Bronchial epithelial cell (primary cell): ENCODE measurements at places on chromosomes 13 and 19. TPM values are rescaled to one million over a fixed set of nuclear protein-coding genes. Genes with fewer than 3 reads are reported as not detected.

DNA sequence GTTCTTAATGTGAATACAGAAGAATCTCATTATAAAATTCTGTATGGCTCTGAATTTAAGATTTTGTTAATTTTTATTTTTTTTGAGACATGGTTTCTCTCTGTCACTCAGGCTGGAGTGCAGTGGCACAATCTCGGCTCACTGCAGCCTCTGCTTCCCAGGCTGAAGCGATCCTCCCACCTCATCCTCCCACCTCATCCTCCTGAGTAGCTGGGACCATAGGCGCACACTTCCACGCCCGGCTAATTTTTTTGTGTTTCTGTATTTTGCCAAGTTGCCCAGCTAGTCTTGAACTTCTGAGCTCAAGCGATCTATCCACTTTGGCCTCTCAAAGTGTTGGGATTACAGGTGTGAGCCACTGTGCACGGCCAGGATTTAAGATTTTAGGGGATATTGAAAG, 14.3 kb downstream of the CYP2A7 start:
- DNase-seq = no peak

Gene ZSWIM9
- total RNA-seq = 1.3 and 1.5 TPM in 2 replicates

DNA sequence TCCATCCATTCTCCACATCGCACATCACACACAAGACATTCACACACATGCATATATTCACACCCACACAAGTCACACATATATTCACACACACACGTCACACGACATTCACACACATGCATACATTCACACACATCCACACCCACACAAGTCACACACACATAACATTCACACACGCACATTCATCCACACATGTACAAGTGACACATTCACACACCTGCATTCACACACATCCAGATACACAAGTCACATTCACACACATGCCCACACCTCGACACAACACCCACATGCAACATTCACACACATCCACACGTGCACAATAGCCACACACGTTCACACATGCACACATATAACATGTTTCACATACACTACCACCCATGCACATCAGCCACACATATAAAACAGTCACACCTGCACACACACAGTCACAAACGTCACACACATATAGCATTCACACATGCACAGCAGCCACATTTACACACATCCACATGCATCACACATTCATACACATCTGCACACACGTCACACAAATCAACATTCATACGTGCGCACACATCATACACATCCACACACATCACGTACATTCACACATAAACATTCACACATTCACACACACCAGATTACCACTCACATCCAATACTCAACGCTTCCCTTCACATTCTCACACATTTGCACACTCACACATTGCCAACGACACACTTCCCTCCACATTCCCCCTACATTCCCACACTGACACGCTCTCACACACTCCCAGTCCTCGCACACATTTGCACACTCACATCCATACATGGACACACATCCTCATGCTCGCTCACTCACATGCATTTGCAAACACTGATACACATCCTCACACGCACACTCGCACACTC, 41.0 kb downstream of the ANKRD10 start:
- DNase-seq = no peak

Gene PSG5
- total RNA-seq = not detected in 2 replicates

Gene RASAL3
- total RNA-seq = not detected in 2 replicates

Gene ZNF585A
- 7.9 and 8.4 TPM in 2 replicates for total RNA-seq

GRCh38 chr13:71380191-71380590, 486.8 kb downstream of the DACH1 start:
- no peak for DNase-seq

Gene SERP2
- 0.77 and 1.1 TPM in 2 replicates for total RNA-seq

Gene TEX101
- total RNA-seq = 0.26 TPM in 1 of 2 replicates, not detected in the other

Gene TRAPPC5
- 29.2 and 141 TPM in 2 replicates for total RNA-seq

DNA sequence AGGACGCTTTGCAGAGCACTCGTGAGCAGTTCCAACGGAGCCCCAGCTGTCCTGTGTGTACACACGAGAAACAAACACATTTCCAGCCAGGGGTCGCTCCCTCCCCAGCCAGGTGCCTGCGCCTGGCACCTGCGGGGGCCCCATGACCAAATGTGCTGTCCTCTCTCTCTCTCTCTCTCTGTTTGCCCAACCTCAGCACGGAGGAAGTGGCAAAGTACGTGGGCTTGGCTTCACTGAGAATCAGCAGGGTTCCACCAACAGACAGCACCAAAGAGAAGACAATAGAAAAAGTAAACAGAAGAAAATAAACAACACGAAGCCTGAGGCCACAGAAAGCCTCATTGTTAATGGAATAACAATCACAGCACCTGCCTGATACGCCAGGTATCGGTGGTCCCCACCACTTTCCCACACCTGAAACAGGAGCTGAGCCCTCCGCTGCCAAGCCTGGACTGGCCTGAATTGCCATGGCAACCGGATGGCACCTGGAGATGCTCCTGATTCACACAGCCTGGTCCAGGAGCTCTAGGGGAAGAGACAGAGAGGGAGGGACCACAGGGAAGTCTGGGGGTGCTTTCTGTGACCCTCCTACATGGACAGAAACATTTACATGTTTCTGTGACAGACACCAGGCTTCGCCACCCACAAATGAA, 103.9 kb upstream of the CACNA1A start:
- no peak for DNase-seq

Gene ZNF844
- 1.6 and 4.1 TPM in 2 replicates for total RNA-seq

GRCh38 chr19:48968179-48968661, 3.1 kb downstream of the FTL start:
- no peak for DNase-seq

Gene RNF113B
- total RNA-seq = not detected in 2 replicates

Gene ZNF625
- total RNA-seq = 5.0 and 8.7 TPM in 2 replicates

Gene GARIN5A
- total RNA-seq = 0.51 and 0.79 TPM in 2 replicates

DNA sequence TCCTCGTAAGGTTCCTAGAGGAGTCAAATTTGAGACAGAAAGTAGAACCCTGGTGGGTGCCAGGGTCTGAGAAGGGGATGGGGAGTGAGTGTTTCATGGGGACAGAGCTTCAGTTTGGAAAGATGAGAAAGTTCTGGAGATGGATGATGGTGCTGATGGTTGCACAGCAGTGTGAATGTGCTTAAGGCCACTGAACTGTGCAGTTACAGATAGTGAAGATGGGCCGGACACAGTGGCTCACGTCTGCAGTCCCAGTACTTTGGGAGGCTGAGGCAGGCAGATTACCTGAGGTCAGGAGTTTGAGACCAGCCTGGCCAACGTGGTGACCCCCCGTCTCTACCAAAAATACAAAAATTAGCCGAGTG, 917 bp downstream of the SPC24 start:
- no peak for DNase-seq

DNA sequence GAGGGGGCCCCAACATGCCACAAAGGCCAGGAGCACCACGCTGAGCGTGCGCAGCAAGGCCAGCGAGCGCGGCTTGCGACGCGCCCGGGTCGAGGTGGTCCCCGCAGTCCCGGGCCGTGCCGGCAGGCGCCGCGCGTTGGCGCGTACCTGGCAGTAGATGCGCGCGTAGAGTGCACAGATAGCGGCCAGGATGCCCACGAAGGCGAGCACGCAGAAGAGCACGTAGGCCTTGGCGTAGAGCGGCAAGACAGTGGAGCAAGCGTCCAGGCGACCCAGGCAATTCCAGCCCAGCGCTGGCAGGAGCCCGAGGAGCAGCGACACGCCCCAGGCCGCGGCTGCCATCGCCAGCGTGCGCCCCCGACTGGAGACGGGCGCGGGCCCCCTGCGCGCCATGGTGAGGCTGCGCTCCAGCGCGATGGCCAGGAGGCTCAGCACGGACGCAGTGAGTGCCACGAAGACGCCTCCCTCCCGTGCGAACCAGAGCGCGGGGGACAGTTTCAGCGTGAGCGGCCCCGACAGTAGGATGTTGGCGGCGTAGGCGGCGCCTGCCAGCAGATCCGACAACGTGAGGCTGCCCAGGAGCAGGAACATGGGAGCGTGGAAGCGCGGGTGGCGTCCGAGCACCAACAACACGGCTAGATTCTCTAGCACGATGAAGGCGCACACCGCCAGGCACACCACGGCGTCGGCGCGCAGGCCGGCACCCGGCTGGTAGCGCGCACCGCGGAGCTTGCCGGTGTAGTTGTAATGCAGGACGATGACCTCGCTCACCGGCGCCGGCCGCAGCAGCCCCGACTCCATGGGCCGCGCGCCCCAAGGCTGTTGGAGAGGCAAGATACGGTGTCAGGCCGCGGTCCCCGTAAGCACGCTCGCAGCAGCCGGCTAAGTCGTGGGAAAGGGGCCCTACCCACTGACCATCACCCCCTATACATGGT, 2.8 kb downstream of the S1PR5 start:
- DNase-seq = no peak

- no peak for DNase-seq
Observed at GRCh38 chr19:355134-355533, 10.5 kb upstream of the MIER2 start.

GRCh38 chr13:33051632-33052031, 35.4 kb downstream of the KL start:
- DNase-seq = no peak

DNA sequence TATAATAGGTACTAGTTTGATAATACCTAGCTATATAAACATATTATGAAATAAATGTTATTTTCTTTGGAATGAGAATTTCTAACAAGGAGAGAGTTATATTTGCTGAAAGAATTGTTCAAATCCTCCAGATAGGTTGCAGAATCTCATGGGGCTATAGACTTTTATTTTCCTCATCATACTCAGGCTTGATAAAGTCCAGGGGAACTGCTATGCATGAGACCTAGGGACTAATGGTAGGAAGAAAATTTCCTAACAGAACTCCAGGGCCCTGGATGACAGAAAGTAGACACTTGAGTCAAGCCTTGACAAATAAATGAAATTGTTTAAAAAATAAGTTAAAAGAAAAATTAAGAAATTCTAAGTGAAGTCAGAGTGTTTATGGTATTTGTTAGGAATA, 138.5 kb upstream of the DACH1 start:
- DNase-seq = no peak

- peak; percentile 40 for DNase-seq
Observed at GRCh38 chr13:89936256-89936655, 1411.2 kb upstream of the MIR17HG start.

GRCh38 chr13:24134757-24135156, 25.8 kb upstream of the SPATA13 start:
- no peak for DNase-seq

GRCh38 chr13:106187101-106187500, 348.4 kb downstream of the EFNB2 start:
- no peak for DNase-seq

Gene C1QTNF9
- total RNA-seq = not detected in 2 replicates

- no peak for DNase-seq
Observed at GRCh38 chr19:30774252-30774766, 402.1 kb downstream of the ZNF536 start.

GRCh38 chr19:47241919-47242577, 11.0 kb upstream of the BBC3 start:
- no peak for DNase-seq

DNA sequence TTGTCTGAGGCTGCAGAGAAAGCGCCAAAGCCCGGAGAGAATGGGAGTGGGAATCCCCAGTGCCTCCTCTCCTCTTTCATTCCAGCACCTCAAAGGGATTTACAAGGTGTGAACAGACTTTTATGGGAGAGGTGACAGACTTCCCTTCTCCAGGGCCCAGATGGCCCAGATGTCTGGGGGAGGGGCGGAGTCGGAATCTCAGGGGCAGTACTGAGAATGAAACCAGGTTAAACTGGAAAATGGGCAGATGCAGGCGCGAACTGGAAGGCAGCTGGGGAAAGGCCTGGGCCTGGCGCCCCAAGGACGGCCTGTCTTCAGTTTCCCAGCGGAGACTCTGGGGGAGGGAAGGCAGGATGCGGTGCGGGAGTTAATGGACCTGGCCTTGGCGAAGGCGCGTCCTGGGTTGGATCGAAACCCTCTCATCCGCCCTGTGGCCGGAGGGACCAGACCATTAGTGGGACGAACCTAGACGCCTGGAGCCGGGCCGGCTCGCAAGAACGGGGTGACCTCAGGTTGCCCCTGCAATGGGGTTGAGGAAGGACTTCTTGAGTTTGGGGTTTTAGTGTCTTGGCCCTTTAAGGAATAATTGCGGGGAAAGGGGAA, 592 bp upstream of the TRIP10 start:
- DNase-seq = no peak

Gene A1BG
- 2.1 and 4.7 TPM in 2 replicates for total RNA-seq

DNA sequence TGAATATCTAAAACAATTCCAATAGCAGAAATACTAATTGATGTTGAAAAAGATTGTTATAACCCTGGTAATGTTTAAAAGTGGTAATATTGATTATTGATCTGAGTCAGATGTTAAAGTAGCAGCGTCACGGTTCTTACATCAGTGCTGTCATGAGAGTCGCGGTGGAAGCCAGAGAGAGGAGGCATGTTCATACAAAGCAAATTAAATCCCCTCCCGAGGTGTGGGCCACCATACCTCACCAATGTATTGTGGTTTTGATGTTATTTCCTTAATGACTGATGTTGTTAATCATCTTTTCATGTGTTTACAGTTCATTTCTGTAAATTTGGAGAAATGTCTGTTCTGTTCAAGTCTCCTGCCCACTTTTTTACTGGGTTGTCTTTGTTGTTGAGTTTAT, 11.2 kb downstream of the ZNF317 start:
- DNase-seq = no peak

DNA sequence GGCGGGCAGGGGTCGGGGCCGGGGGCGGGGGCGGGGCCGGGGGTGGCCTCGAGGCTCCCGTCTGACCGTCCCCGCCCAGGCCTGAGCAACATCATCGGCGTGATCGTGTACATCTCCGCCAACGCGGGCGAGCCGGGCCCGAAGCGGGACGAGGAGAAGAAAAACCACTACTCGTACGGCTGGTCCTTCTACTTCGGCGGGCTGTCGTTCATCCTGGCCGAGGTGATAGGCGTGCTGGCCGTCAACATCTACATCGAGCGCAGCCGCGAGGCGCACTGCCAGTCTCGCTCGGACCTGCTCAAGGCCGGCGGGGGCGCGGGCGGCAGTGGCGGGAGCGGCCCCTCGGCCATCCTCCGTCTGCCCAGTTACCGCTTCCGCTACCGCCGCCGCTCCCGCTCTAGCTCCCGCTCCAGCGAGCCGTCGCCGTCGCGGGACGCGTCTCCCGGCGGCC, 9.4 kb upstream of the CACNG6 start:
- no peak for DNase-seq

- peak; percentile 55 for DNase-seq
Observed at GRCh38 chr13:70568571-70568970, 460.3 kb upstream of the KLHL1 start.

Gene NLRP7
- total RNA-seq = 0.13 TPM in 1 of 2 replicates, not detected in the other

GRCh38 chr19:54572696-54573311, 786 bp upstream of the LILRA2 start:
- DNase-seq = no peak

Gene NRTN
- 0.51 and 1.3 TPM in 2 replicates for total RNA-seq

Gene PINLYP
- total RNA-seq = 0.53 and 0.64 TPM in 2 replicates

Gene ATCAY
- not detected in 2 replicates for total RNA-seq

DNA sequence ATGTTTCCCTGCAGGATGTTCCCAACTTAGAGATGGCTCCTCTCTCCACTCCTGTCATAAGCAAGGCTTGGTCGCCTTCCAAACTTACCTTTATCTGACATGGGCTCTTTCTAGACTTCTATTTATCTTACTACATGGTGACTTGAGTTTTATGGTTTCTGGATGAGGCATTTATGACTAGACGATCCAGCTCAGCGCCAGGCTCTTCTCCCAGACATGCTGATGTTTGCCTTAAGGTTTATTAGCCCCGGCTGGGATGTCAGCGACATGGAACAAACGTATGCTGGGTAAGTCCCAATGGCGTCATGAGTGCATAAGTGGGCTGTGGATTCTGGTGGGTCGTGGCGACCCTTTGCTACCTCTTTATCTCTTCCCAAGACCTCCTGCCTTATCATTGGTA, 39.8 kb upstream of the SLC15A1 start:
- DNase-seq = no peak

- DNase-seq = no peak
Observed at GRCh38 chr19:45355910-45356309, 14.5 kb downstream of the ERCC2 start.

- peak; percentile 17 for DNase-seq
Observed at GRCh38 chr13:26502826-26503225, 54.7 kb upstream of the WASF3 start.
